AG20443 (cell line): ENCODE measurements at places on chromosomes 13 and 19.

DNA sequence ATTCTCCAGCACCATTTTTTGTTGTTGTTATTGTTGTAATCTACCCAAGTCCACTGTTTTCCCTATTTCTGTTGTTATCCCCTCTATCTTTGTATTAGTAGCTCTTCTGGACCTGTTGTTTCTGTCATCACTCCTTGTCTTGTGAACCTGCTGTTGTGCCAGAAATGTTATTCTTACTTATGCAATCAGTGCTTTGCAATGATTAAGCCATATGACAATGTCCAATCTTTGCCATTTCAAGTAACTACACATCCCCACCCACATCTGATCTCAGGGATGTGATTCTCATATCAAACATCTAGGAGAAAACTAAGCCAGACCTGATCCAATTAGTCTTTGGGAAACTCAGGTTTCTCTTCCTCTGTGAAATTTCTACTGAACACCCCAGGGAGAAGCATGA, 472.6 kb upstream of the KLHL1 start:
- no peak for DNase-seq

- no peak for DNase-seq
These were observed 18.8 kb downstream of the HIPK4 start for GRCh38 chr19:40370997-40371801.

- DNase-seq: peak; percentile 55
These were observed 13.6 kb downstream of the CFD start for GRCh38 chr19:873084-873483.

- no peak for DNase-seq
These were observed 22.0 kb downstream of the ELAVL1 start for GRCh38 chr19:7983286-7983950.

DNA sequence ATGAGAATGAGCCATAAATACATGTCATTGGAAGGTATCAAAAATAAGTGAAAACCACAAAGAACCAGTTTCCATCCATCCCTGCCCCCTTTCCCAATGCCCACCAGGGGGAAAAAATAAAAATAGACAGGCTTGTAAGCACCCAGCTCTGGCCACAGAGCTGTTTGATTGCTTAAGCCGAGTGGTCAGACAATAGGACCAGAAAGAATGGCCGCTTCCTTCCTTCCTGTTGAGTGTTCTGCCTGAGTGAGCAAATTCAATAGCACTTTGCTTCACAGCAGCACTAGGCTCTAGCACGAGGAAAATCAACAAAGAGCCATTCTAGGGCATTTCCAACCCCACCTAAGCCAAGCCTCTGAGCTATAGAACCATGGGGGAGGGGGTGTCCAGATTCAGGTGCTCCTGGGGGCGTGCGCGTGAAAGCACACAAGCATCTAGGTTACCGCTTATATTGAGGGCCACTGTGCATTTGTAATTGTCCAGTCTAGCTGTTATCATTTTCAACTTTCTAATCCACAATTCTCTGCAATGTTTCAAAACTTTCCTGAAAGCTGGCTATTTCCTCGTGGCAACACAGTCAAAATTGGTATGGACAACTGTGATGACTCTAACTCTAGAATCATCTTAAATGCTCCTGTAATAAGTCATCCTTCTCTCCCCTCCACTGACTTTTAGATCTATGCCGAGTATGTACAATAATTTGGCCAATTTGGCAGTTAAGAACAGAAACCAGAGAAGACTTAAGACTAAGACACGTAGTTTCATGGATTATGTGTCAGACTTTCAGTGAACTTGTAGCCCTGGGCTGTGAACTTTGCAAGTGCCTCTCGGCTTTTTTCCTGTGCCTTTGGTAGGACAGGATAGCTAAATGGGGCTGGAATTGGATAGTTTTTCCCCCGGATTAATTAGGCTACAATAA, 64.3 kb downstream of the SPRY2 start:
- peak; percentile 22 for DNase-seq

DNA sequence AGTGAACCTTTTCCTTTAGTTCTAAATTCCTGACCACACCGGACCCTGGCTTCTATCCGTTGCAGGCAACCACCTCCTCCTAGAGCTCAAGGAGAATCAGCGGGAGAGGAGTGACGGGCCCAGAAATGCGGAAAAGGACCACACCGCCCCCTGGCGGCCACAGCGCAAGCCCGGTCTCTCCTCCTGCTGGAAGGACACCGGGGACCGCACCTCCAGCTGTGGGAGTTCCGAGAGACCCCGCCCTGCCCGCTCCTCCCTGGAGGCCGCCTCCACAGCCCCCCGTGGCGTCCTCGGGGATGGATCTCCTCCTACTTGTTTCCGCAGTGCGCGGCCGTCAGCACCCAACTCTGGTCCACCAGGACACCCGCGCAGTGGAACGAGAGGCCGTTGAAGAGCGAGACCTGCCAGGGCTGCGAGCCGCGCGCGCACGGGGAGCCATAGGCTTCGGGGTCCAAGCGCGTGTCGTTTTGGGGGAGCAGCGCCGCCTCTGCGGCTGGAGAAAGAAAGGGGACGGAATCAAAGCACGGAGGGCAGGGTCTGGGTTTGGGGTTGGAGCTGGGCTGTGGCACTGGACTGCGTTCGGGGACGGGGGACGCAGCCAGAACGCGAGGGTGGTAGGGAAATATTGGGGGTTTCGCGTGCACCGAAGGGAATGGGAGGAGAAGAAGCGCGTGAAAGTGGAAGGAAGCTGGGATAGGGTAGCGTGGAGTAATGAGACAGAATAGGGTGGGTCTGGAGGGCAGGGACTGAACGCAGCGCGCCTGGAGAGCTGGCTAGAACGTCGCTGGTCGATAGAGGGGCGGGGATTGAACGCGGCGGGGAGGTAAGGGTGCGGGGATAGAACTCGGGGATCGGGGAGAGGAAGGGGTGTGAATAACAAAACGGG, 2.5 kb downstream of the KLK10 start:
- DNase-seq: peak; percentile 80

- peak; percentile 85 for DNase-seq
These were observed 16.8 kb downstream of the SPC24 start for GRCh38 chr19:11138601-11139300.

DNA sequence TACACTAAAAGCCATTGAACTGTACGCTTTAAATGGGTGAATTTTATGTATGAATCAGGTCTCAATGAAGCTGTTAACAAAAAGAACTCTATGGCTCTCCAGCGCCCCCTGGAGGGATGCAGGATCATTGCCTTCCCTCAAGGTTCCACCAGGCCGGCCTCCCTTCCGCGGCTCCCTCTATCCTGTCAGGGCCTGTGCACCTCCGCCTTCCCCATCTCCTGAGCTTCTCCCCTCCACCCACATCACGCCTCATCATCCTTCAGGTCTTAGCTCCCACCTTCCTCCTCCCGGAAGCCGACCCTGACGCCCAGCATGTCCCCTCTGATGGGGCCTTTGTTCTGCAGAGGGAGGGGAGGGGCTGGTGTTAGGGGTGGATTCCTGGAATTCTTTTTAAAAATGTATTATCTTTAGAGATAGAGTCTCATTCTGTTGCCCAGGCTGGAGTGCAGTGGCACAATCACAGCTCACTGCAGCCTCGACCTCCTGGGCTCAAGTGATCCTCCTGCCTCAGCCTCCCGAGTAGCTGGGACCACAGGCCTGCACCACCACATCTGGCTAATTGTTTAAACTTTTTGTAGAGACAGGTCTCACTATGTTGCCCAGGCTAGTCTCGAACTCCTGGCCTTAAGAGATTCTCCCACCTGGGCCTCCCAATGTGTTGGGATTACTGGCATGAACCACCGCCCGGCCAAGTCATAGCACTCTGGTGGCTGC, 27.7 kb downstream of the MEIS3 start:
- peak; percentile 88 for DNase-seq

DNA sequence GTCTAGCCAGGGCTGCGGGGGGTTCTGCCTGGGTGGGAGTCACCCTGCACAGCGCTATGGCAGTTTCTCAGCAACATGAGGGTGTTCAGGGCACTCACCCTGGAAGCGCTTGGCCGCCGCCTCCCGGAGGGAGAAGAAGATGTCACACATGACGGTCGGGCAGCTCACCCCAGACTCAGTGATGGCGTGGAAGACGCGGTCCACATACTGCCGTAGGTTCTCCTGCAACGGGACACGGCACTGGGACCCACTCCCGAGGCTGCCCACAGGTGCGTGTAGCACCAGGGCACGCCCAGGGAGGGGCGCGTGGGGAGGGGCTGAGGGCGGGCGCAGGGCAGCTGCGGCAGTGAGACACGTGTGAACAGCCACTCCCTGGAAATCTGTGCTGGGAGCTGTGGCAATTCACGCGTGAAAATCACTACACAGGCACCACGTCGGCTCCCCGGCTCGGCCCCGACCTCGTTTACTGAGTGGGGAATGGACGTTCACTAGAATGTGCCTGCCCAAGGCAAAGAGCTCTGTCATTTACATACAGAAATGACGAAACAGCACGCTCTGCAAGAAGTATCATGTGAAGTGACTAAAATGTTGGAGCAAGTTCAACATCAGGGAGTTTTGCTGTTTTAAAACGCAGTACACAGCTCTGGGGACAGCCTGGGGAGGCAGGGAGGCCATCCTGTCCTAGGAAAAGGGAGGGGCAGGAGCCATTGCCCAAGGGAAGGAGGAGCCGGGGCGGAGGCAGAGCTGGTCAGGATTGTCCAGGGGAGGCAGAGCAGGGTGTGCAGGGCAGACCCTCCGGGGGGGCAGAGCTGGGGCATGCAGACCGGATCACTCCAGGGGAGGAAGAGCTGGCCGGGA, 41.5 kb upstream of the C13orf46 start:
- peak; percentile 82 for DNase-seq

DNA sequence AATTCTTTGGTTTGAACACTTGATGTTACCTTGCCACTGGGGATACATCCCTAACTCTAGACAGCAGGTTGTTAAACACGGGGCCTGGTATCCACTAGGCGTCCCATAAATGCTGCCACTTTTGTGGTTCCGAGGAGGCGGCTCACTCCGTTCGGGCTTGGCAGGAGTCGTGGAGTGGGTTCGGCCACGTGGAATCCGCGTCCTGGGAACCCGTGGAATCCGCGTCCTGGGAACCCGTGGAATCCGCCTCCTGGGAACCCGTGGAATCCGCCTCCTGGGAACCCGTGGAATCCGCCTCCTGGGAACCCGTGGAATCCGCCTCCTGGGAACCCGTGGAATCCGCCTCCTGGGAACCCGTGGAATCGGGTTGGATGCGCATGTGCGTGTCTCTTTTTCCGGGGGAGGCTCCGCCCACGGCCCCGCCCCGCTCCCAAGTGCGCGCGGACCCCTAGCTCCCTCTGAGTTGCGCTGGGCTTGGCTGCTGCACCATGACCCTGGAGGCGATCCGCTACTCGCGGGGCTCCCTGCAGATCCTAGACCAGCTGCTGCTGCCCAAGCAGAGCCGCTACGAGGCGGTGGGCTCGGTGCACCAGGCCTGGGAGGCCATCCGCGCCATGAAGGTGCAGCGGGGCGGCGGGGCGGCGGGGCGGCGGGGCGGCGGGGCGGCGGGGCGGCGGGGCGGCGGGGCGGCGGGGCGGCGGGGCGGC, at the start of gene MRI1:
MRI1 (plus strand) TSS at position 422 of the 707 bp plus-strand sequence; CDS start at position 489, 67 bp downstream.
- DNase-seq: peak; percentile 93

DNA sequence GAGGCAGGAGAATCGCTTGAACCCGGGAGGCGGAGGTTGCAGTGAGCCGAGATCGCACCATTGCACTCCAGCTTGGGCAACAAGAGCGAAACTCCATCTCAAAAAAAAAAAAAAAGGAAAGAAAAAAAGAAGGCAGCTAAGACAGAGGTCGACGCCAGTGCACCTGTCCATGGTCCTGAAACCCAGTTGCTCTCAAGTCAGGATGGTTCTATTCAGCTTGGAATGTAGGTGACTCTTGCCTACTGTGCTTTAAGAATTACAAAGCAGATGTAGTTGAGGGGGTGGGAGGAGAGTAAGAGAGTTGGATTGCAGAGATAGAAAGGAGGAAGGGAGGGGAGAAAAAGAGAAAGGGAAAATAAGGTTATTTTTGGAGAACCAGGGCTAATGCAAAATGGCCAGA, 18.7 kb downstream of the CACNG7 start:
- peak; percentile 73 for DNase-seq

- DNase-seq: no peak
These were observed 12.8 kb upstream of the CEACAM3 start for GRCh38 chr19:41783612-41784011.

DNA sequence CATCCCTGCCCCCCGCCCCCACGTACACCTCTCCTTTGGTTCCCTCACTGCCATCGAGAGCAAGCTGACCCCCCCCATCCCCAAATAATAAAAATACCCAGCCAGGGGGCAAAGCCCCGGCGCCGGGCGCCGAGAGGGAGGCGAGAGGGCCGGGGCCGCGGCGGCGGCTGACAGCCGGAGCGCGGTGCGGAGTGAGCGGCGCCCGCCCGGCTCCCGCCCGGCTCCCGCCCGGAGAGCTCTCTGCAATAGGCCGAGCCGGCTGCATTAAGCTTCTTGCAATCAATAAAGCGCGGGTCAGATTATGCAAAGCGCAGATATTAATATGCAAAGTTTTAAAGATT, 40.9 kb downstream of the DEDD2 start:
- DNase-seq: peak; percentile 65

DNA sequence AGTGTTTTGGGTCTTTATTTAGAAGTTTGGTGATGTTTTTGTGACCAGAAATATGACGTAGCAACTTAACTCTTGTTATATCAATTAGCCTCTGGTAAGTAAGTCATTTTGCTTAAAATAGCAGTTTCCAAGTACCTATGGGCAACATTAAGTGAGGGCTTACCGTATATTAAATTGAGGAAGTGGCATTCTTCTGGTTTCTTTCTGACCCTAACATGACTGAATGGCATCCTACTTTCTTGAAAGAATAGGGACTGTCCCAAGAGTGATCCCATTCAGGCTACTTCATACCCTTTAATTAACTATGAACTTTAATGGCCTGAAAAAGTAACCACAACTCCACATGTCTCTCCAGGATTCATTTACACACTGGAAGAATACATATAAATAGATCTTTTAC, 106.6 kb downstream of the MZT1 start:
- DNase-seq: no peak

GRCh38 chr13:35163674-35164073, 221.6 kb downstream of the NBEA start:
- no peak for DNase-seq

DNA sequence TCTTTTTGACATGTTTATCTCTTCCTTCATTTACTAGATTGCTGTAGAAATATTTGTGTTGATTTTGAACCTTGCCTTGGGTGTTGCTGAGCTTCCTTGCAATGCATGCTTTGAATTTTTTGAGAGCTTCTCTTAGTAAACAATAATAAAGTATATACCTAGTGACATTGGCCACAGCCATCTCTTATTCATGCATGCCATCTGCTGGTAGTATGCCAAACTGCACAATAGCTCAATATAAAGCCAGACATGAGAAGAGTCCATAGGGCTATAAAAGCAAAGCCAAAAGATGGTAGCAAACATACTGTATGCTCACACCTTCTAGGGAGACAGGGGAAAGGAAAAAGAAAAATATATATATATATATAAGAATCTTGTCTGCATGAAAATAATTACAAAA, 18.9 kb upstream of the ZSCAN5A start:
- peak; percentile 61 for DNase-seq

DNA sequence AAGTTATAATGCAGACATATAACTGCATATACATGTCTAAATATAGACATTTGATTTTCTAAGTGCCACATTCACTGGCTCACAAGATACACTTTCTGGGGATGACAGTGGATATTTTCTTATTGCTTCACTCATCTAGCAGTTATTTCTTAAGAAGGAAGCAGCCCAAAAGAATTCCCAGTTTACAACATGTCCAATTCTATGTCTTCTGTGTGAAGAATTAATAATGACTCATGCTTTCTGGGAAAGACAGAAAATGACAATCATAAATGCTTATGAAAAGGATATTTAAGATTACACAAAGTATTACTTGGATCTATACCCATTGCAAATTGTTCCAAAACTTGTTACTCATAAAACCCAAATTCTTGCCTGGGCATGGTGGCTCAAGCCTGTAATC, 543.4 kb downstream of the SUCLA2 start:
- DNase-seq: peak; percentile 33
